Smooth muscle cell of trachea (primary cell): ENCODE measurements at places on chromosomes 1 and 21. TPM values are rescaled to one million over a fixed set of nuclear protein-coding genes. Genes with fewer than 3 reads are reported as not detected.

Gene ACTN2
- total RNA-seq: under 0.01 TPM in 2 replicates

Gene RGS16
- total RNA-seq: 0.29 and 0.66 TPM in 2 replicates

Gene PFDN2
- 17.0 and 36.5 TPM in 2 replicates for total RNA-seq

Gene CFAP74
- total RNA-seq: not detected in 2 replicates

Gene SPRR5
- total RNA-seq: not detected in 2 replicates

Gene FBLIM1
- total RNA-seq: 34.9 and 53.4 TPM in 2 replicates

Gene SAMSN1
- total RNA-seq: 0.15 and 0.17 TPM in 2 replicates

Gene HLX
- total RNA-seq: 2.6 and 8.9 TPM in 2 replicates

Gene IGSF9
- not detected in 2 replicates for total RNA-seq
